ENCODE measurements at places on chromosomes 2 and 18. TPM values are rescaled to one million over a fixed set of nuclear protein-coding genes. Genes with fewer than 3 reads are reported as not detected.

The ATP8B1 gene
- total RNA-seq = 125 TPM

The ANKRD30B gene
- total RNA-seq = not detected

The IGFBP5 gene
- 246 TPM for total RNA-seq

The MC2R gene
- not detected for total RNA-seq

The PAX8 gene
- 3.5 TPM for total RNA-seq

The TRIM43 gene
- not detected for total RNA-seq

The RSAD2 gene
- 1.3 TPM for total RNA-seq

The MFSD6 gene
- total RNA-seq = 62.9 TPM

The COL6A3 gene
- 258 TPM for total RNA-seq

The SLC30A3 gene
- total RNA-seq = not detected

The RND3 gene
- total RNA-seq = 39.7 TPM

DNA sequence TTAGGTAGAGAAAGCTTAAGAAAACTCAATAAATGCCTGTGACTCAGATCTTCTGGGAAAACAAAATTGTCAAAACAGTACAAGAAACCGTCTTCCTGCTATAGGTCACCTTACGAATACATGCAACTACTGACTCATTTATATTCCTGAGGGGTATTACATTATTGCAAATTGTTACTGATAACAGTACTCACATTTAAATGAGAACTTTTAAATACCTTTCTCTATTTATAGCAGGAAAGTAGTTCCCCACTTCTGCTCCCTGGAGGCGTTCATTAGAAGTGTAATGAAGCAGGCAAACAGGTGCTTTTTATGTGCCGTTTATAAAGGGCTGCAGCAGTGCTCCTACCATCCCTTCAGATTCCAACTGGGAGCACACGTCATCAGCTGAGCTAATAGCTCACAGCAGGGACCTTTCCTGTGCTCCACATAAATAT lies 65.1 kb upstream of the RPRM start:
- DNase-seq = no peak

GRCh38 chr18:76932026-76932819 lies 109.9 kb downstream of the ZNF236 start:
- DNase-seq = peak; percentile 63

GRCh38 chr2:150624001-150624401 lies 136.5 kb upstream of the RND3 start:
- DNase-seq = no peak

DNA sequence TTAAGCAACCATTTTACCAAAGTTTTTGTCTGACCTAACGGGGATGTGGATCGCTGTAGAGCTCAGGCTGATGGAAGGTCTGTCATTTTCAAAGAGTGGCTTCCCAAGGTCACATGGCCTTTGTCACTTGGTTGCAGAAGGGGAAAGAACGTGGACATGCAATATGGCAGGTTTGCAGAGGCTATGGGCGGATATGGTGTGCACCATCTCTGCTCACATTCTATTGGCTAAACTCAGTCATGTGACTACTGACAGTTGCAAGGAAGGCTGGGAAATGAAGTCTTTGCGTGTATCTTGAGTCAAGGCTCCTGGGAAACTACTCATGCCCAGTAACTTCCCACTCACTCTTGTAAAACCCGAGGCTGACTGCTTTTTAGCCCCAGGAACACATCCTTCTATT lies 96.8 kb downstream of the ST6GAL2 start:
- DNase-seq = no peak

GRCh38 chr2:9113262-9113661 lies 93.3 kb upstream of the ASAP2 start:
- DNase-seq = no peak

- peak; percentile 60 for DNase-seq
Measured at GRCh38 chr2:36478332-36478738, 119.6 kb downstream of the FEZ2 start.

- no peak for DNase-seq
Measured at GRCh38 chr2:44205169-44205568, 36.5 kb downstream of the PPM1B start.

GRCh38 chr2:76197842-76198448 lies 487.2 kb upstream of the GCFC2 start:
- peak; percentile 69 for DNase-seq

GRCh38 chr2:80258341-80258740 lies 46.2 kb downstream of the LRRTM1 start:
- DNase-seq = no peak

DNA sequence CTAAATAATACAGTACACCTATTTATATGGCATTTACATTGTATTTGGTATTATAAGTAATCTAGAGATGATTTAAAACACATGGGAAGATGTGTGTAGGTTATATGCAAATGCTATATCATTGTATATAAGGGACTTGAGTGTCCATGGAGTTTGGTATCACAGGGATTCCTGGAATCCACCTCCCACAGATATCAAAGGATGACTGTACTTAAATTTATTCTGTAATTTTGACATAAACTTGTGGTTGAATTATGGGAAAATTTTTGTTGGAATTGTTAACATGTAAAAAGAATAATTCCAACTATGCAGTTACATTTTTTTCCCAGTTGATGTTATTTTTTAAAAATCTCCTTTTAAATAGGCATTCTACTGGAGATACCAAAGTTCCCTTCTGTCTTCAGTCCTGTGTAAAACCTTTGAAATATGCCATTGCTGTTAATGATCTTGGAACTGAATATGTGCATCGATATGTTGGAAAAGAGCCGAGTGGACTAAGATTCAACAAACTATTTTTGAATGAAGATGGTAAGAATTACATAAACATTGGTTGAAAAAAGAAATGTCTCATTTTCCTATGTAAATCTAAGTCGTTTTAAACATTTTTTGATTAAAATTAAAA lies 24.1 kb downstream of the GLS start:
- no peak for DNase-seq

GRCh38 chr2:109395494-109396201 lies 218.1 kb downstream of the SEPTIN10 start:
- DNase-seq = no peak

- no peak for DNase-seq
Measured at GRCh38 chr2:239944694-239945551, 80.2 kb downstream of the NDUFA10 start.

DNA sequence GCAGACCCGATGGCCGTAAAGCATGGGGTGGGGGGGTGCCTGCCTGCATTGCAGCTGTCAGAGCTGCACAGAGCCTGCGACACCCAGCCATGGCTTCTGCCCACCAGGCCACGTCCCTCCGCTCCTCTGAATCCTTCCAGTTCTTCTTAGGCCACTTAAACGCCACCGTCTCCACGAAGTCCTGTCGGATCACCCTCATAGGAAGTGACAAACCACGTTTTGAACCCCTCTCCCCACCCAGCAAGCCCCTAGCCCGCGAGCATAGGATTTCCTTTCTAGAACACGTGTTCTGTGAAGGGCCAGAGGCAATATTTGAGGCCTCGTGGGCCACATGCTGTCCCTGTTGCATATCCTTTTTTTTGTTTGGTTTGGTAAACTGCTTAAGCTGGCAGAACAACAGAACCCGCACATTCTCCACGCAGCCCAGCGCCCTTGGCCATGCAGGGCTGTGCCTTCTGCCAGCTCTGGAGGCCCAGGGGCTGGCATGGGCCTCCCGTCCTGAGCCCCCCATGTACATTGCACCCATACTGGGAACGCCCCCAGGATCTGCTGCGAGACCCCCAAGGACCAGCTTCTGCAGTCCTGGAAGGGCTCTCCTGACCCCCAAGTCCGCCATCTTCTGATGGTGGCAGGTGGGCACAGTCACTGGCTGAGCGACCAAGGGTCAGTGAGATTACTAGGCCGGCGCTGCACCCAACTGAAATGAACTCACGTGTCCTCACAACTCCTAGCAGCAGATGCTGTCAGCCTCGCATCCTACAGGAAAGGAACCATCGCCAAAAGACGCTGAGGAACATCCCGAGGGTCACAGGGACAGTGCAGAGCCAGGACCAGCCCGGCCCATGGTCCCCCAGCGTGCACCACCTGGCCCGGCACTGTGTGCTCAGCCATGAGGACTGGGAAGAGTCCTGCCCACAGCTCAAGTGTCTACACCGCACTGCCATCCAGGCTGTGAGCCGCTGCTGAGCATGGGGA lies 35.1 kb downstream of the ADI1 start:
- no peak for DNase-seq

DNA sequence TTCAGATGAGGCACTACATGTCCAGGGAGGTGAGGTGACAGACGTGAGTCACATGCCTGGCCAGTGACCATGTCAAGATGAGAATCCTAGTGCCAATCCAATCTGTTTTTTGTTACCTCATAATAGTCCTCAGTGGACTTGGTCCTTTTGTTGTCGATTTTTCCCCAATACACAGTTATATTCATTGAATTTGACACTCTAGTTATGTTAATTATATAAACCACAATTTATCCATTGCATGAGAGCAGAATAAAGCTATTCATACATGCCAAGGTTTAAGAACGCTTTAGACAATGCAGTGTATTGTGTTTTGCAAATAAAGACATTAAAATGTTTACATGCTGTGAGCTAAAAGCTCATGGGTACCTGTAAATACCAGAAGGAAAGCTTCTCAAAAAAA lies 21.6 kb upstream of the TMEFF2 start:
- no peak for DNase-seq

DNA sequence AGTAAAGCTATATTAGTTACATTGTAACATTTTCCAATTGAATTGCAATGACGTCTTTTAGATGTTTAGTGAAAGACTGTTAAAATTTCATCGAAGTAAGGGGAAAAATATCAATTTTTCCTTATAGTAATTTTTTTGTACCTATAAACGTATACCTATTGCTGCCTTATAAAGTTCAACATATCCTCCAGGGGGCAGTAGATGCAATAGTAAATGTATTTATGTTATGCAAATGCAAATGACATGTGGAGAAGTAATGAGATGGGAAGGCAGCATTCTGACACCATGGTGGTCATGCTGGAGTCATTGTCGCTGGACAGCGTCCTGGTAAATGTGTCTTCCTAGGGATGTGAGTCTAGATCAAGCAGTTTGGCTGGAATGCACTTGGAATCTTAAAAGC lies 38.7 kb downstream of the MSTN start:
- no peak for DNase-seq

- DNase-seq = no peak
Measured at GRCh38 chr2:196291426-196291825, 120.0 kb upstream of the STK17B start.

DNA sequence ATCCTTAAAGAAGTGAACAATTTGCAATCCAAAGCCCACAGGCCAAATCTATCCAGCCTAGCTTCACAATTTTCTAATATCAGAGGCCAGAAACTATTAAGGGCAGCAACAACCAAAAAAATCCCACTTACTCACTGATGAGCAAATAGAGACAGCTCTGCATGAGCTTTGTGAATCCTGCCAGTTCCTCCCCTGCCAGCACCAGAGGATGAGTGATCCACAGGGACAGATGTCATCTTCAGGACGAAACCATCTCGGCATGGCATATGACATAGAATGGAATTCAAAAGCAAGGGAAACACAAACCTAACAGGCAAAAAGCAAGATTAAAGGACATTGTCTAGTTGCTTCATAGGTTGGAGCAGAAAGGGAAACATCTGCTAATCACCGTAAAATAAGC lies 2.2 kb upstream of the DSC2 start:
- DNase-seq = no peak

DNA sequence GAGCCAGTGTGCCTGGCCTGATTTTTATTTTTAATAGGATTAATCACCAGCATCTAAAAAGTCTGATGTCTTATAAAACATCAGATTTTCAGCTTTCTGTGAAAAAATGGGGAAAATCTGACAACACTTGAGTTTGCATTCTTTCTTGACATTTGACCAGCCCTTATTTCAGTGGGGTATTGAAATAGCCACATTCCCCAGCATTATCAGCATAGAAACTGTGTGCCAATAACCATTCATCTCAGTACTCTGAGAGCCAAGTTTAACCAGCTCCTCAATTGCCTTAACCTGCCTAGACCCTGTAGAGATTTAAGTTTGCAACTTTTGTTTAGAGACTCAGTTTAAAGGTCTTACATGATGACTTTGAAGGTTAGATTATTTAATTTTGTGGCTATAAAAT lies 155.0 kb downstream of the CERS6 start:
- no peak for DNase-seq

- DNase-seq = no peak
Measured at GRCh38 chr2:70717431-70718038, 50.5 kb downstream of the ADD2 start.
